ENCODE measurements at places on chromosomes 2 and 18. TPM values are rescaled to one million over a fixed set of nuclear protein-coding genes. Genes with fewer than 3 reads are reported as not detected.

FOXD4L1 gene
- total RNA-seq, result 0.10 TPM

NYAP2 gene
- total RNA-seq, result not detected

NEURL3 gene
- total RNA-seq, result 0.48 TPM

RAMP1 gene
- total RNA-seq, result 0.69 TPM

CHRNG gene
- not detected for total RNA-seq

LIMS3 gene
- total RNA-seq, result 2.1 TPM

GKN2 gene
- total RNA-seq, result not detected

SIX3 gene
- total RNA-seq, result not detected

NTSR2 gene
- not detected for total RNA-seq

SPOPL gene
- 8.7 TPM for total RNA-seq

DNAJC5G gene
- not detected for total RNA-seq

MRPL19 gene
- 70.3 TPM for total RNA-seq

REG3A gene
- total RNA-seq, result not detected

RGPD8 gene
- 12.5 TPM for total RNA-seq

SERPINB10 gene
- not detected for total RNA-seq

LRRFIP1 gene
- total RNA-seq, result 155 TPM

SOX11 gene
- not detected for total RNA-seq

MYCN gene
- not detected for total RNA-seq

FAM110C gene
- total RNA-seq, result 0.10 TPM

AQP12A gene
- not detected for total RNA-seq

HOXD1 gene
- not detected for total RNA-seq

G6PC2 gene
- total RNA-seq, result not detected

CAPN14 gene
- 1.1 TPM for total RNA-seq

PPM1G gene
- 101 TPM for total RNA-seq

FSIP2 gene
- total RNA-seq, result 0.14 TPM

TMEM182 gene
- total RNA-seq, result 4.9 TPM

SYT4 gene
- not detected for total RNA-seq

EFEMP1 gene
- total RNA-seq, result not detected

CNNM3 gene
- 17.3 TPM for total RNA-seq

SLC9A4 gene
- 0.10 TPM for total RNA-seq
